ENCODE measurements at places on chromosomes 2 and 18.
A peak's percentile ranks its signal among the peaks of the same experiment; 100 is the strongest.

GRCh38 chr2:12767541-12767940, 50.8 kb downstream of the TRIB2 start:
- no peak for DNase-seq

- DNase-seq = no peak
Measured at GRCh38 chr2:11998626-11999378, 252.4 kb downstream of the LPIN1 start.

- DNase-seq = no peak
Measured at GRCh38 chr2:241070361-241070760, 31.7 kb downstream of the MTERF4 start.

- DNase-seq = no peak
Measured at GRCh38 chr18:45241982-45242565, 373.2 kb upstream of the SLC14A2 start.

DNA sequence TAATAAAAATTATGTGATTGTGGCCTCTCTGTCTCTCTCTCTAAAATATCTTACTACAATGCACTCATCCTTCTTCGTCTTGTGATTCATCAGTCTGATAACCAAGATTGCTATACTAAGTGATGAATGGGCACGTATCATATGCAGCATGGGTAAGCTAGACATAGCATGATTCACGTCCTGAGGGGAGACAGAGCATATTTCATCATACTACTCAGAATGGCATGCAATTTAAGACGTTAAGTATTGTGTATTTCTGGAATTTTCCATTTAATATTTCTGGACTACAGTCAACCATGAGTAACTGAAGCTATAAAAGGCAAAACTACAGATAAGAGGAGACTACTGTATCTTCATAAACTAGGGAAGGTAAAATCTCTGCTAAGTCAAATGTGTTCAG, 97.0 kb upstream of the CD226 start:
- no peak for DNase-seq

GRCh38 chr18:36770315-36770946, 58.4 kb downstream of the TPGS2 start:
- DNase-seq = no peak

DNA sequence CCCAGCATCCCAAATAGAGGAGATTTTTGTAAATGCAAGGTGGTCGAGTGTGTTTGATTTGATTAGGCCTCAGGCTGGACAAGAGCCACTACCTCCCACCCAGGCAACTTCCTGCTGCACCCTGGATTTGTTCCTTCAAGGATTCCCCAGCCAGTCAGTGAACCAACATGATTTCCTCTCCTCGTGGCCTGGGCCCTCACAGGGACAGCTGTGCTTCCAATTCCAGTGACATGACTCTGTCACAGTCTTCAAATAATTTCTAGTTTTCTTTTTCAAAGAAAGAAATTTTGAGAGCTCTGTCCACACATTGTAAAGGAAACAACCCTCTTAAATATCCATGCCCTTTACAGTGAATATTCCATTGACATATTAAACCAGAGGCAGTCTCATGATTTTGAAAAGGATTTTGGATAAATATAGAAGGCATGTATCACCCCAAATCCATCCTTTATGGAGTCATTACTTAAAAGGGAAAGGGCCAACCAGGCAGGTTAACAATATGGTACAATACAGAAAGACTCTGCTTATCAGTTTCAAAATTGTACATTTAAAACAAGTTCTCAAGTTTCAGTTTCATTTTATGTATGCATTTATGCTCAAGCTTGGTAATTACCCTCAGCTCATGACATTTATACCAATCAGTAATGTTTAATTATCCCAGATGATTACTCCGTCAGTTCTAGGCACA, 121.3 kb upstream of the FOSL2 start:
- DNase-seq = no peak

- no peak for DNase-seq
Measured at GRCh38 chr18:3875376-3875775, 425.4 kb downstream of the TGIF1 start.

DNA sequence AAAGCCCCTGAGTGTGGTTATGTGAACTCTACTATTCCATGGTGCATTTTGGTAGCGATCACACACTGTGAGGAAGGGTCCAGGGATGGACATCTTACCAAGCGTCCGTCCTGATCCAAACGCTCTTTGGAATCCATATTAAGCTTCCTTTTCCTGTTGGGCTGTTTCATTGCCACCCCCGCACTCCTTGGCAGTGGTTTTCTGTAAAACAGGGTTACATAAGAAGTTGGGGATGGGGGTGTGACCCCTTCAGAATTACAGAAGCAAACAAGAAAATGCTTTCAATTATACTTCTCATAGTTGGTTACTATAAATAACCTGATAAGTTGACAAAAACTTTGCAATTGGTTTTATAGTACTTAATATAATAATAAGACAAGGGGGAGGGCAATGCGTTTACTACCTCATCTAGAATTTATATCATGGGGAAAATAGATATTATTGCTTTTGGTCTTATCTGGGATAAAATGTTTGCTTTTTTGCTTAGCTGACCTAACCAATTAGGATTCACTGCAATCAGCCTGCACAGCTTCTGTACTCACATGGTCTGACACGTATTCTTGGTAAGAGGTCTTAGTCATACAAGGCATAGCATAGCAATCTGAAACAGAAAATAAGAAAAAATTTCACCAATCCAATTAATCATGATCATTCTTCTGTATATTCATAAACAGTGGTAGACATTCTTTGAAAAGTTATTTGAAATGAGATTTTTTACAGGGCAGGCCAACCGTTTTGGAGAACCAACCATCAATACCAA, 103.1 kb downstream of the L3MBTL4 start:
- DNase-seq = no peak

- DNase-seq = no peak
Measured at GRCh38 chr2:218834685-218835084, 3.1 kb upstream of the PRKAG3 start.

DNA sequence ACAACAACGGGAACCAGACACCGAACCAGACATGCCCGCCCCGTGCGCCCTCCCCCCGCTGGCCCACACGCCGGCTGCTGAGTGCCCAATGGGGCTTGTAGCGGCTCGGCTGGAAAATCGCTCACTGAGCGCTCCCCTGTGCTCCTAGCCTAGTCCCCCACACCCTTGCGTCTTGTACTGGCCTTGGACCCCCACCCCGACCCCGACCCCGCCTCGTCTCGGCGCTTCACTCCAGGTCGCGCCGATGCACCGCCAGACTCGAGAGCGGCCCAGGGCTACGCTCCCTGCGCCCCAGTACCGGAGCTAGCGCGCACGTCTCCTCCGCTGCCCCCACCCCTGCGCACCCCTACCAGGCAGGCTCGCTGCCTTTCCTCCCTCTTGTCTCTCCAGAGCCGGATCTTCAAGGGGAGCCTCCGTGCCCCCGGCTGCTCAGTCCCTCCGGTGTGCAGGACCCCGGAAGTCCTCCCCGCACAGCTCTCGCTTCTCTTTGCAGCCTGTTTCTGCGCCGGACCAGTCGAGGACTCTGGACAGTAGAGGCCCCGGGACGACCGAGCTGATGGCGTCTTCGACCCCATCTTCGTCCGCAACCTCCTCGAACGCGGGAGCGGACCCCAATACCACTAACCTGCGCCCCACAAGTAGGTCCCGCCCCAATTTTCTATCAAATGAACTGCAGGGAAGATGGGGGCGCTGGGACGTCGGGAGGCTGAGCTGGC, 1.5 kb downstream of the GAD1 start:
- peak; percentile 32 for DNase-seq

DNA sequence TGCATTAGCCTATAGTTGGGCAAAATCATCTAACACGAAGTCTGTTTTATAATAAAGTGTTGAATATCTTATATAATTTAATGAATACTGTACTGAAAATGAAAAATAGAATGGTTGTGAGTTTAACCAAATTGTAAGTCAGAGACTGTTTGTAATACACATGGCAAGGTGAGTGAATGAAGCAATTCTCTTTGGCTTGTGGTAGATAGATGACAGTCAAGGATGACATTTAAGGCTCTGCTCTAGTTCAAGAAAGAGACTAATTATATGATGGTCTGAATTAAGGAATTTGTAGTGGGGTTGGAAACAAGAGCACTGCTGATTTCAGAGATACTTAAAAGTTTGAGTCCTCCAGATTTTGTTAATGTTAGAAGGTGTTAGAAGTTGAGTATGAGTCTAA, 207.7 kb downstream of the MCFD2 start:
- no peak for DNase-seq

DNA sequence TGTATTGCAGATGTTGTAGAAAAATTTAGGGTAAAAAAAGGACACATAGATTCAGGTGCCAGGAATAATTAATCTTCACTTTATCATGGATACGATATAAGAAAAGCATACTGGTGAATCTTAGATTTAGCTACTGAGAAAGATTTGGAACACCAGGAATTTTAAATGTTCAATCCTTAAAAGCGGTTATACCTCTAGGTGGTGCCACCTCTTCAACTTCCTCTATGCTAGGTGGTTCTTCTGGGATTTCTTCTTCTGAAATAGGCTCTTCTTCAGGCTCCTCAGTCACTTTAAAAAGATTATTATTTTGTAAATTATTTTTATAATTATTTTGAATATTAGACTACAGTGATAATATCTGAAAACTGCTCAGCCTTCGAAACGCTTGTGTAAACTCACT, 133.1 kb downstream of the TTN start:
- DNase-seq = no peak

DNA sequence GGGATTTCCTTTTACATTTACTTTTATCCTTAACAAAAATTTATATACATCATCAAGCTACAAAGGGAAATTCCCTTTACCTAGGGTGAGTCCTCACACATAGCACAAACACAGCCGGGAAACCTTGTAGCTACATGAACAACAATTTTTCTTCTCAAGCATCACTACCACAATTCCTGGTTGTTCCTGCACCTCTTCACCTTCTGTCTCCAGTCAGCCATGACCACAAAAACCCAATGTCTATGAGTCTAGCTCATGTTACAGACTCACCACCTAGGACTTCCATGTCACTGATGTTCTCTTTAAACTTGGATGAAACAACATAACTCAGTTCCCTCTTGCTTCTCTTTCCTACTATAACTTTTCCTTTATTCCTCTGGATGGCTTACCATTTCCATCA, 460.4 kb downstream of the MBD2 start:
- DNase-seq = no peak

GRCh38 chr18:47586418-47587070, 335.1 kb upstream of the SKOR2 start:
- no peak for DNase-seq

DNA sequence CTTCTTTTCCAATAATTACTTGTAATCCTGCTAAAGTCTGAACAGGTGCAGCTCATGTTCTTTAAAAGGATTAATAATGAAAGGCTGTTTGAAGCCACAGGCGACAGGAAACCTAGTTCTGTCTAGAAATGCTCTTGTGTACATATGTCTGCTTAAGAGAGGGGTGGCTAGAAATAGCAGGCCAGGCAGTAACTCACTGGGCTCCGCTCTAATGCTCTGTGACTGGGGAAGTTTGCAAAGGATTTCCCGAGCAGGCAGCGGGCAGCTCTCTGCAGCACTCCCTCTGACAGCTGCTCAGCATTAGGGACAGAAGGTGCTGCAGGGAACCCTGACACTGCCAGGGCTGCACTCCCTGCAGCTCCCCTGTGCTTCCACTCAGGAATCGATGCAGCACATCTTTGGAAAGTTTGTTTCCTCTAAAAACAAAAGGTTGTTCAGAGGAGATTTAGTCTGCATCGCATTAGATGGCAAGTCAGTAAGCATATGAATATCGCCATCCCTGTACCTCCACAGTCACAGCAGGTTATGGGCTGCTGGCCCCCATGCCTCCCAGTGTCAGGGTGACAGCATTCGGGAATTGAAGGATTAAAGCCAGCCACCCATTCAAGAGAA, 33.1 kb upstream of the TTC39C start:
- no peak for DNase-seq

DNA sequence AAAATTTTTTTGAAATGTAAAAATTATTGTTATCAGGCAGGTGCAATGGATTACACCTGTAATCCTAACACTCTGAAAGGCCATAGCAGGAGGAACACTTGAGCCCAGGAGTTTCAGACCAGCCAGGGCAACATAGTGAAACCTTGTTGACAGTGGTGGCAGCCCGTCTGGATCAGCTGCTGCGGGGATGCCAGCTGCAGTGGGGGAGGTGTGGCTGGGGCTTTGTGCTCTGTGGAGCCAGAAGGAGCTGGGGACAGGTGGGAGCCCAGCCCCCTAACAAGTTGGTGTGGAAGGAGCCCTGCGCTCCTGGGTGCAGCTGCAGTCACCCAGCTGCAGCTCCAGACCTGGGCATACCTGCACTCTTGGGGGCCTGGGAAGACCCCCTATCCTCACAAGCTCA, 182.4 kb upstream of the MC4R start:
- no peak for DNase-seq

GRCh38 chr2:164609790-164610189, 11.5 kb downstream of the GRB14 start:
- no peak for DNase-seq

- no peak for DNase-seq
Measured at GRCh38 chr2:157056200-157056676, 201.3 kb upstream of the GALNT5 start.

DNA sequence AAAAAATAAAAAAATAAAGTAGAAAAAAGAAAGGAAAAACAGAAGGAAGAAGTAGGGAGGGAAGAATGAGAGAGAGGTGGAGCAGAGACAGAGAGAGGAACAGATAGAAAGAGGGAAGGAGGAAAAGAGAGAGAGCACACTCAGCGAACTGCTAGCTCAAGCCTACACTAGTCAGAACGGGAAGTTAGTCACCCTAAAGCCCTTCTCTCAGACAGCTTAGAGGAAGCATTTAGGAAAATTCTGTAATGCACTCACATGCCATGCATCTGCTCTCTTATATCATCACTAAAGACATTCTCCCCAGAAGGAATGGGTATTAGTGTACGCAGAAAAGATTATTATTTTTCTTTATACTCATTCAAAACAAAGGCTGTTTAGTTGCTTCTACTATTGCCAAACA, 68.1 kb upstream of the SULT1C3 start:
- DNase-seq = no peak

GRCh38 chr18:48442761-48443160, 33.6 kb upstream of the ZBTB7C start:
- no peak for DNase-seq

DNA sequence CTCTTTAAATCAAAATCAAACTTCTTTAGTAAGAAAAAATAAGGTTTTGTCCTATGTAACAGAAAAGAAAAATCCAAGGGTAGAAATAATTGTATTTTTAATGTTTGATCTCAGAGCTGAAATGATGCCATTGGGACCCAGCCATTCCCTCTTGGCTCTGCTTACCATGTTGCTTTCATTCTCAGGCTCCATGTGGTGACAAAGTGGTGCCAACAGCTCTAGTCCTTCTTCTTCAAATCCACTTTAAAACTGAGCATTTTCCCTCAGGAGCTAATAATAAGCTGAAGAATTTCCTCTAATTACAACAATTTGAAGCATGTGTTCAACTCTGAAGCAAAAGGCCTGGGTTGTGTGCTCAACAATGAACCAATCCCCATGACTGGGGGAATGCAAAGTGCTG, 327.9 kb downstream of the EN1 start:
- DNase-seq = no peak

- DNase-seq = no peak
Measured at GRCh38 chr2:131077182-131077846, 15.9 kb downstream of the FAM168B start.

DNA sequence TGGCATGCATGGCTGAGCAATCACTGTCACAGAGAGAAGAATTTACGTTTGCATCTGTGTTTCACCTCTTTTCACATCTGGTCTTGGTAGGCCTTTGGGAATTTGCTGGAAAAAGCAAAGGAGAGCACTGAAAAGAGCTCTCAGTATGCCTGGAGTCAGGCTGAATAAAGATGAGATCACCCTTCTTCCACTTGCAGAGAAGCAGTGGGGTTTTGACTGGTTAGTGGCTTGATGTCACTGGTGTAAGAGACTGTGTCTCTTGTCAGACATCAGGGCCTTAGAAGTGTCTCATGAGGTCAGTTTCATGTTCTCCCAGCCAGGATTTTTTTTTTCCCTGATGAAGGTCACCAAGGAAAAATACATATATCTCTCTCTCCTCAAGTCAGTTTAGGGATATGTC, 353.8 kb downstream of the INSIG2 start:
- DNase-seq = no peak

Data from stimulated activated CD4-positive, alpha-beta T cell treated with anti-CD3 and anti-CD28 coated beads, Interleukin-15, amount 100 ng/mL, for 24 hours (primary cell).